ENCODE measurements at places on chromosomes 1 and 21. TPM values are rescaled to one million over a fixed set of nuclear protein-coding genes. Genes with fewer than 3 reads are reported as not detected.

DNA sequence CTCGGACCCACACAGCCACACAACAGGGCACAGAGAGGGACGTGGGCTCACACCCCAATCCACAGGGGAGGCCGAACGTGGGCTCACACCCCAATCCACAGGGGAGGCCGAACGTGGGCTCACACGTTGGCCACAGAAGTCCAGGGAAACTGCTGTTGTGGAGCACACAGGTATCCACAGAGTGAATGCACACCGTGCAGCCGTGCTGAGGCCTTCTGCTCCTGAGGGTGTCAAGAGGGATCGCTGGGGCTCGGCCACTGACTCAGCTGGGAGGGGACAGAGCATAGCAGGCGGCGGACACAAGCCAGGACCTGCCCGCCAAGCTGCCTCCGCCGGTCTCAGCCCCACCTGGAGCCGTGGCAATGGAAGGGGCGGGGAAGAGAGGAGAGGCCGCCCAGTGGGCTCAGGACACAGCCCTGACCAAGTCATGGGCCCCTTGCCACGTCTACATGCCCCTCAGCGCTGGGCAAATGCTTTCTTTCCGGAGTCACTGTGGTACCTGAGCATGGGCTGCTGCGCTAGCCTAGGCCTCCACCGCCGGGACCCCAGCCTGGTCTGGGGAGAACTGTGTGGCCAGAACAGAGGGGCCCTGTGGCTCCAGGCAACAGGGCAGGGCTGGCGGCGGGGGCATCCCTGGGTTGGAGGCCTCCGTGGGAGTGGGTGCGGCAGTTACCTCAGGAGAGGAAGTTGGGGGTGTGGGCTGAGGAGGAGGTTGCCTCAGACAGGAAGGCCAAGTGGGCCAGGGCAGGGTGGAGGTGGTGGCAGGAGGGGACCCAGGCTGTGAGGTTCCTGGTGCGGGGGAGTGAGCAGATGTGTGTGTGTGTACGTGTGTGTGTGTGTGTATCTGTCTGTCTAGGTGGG lies 1.2 kb downstream of the SYTL1 start:
- peak; percentile 40 for DNase-seq

DNA sequence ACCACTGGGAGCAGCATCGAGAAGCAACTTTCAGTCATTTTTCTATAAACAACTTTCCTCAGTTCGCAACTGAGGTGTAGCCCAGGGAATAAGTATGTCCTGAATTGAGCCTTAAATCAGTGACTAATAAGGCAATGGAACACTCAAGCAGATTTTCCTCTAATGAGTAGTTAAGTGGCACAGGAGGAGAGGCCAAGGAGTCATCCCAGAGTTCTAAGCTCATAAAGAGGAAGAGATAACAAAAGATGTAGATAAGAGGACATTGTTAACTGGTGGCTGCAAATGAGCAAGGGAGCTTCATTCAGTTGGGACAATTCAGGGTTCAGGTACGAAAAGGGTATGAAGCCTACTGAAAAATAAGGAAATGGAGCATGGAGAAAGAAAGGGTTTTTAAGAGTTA lies 64.5 kb downstream of the LRRC40 start:
- DNase-seq: no peak

DNA sequence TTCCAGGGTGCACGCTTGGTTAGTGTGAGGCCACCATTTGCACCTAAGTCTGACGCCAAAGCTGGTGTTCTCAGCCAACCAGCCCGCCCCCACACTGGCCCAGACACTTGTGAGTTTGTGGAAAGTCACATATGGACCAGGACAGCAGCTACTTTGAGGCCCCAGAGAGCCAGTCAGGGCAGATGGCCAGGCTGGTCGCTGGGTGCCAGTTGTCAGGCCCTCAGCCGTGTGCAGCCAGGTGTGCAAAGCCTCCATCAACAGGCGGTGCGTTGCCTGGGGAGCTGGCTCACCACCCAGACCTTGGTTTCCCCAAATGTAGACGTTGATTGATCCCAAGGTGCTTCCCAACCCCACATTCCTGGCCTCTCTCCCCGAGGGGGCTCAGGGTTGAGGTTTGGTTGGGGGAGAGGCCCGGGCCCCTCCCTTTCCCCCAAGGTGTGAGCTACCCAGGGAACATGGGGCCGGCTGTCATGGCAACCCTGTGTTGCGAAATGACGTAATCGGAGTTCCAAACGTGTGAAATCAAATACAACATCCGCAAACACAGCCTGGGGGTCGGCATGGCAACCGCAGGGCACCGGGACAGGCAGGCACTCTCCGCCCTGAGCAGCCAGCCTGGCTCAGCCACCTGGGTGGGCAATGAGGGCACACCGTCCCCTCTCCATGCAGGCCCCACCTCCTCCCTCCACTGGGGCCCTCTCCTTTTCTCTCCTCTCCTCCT lies 42.2 kb upstream of the WNT4 start:
- peak; percentile 20 for DNase-seq

GRCh38 chr1:80624682-80625081 lies 1176.1 kb upstream of the ADGRL2 start:
- no peak for DNase-seq

DNA sequence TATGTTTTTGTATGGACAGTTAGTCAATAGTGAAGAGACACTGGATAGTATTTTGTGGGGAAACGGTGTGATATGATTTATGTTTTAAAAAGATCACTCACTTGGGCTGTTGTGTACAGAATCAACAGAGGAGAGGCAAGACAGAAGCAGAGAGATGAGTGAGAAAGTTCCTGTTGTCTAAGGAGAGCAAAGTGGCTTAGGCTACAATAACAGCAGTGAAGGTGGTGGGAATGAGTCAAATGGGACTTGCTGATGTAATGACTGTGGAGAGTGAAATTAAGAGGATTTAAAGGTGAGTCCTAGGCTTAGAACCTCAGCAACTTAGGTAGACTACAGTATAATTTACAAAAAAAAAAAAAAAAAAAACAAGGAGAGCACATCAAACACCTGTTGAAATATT lies 169.2 kb upstream of the HP1BP3 start:
- no peak for DNase-seq

DNA sequence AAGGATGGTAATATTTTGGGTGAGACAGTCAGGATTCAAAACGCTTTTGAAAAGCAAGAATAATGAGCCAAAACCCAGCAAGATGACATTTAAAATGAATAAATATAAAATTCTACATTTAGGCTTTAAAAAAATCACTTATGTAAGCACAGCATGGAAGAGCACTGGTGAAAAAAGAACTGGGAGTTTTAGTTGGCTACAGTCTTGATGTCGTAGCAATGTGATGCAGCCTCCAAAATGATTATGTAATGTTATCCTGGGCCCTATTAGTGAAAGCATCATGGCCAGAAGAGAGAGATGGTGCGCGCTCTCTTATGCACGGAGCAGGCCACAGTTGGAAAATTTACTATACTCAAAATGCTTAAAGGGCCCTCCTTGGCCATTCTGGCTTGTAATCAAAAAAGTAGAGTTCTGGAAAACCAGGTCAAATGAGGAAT lies 5.1 kb downstream of the KCNJ9 start:
- DNase-seq: no peak

Gene SPOCD1
- 0.90 TPM for total RNA-seq

DNA sequence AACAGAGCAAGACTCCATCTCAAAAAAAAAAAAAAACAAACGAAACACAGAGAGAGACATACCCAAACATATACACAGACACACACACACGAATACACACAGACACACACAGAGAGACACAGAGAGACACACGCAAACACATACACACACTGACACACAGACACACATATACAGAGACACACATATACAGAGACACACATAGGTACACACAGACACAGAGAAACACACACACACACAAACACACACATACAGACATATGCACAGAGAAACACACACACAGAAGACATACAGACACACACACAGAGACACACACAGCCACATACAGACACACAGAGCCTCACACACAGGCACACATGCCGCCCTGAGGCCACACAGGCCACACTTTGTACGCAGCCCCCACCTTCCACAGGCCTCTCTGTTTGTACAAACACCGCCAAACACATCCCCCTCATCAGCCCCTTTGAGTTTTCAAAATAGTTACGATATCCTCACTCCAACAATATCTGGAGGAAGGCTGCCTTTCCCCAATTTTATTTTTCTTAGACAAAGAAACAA lies 57.5 kb upstream of the ABCG1 start:
- no peak for DNase-seq

GRCh38 chr1:30418939-30419720 lies 304.3 kb downstream of the MATN1 start:
- no peak for DNase-seq

GRCh38 chr1:197339106-197340060 lies 71.3 kb downstream of the CRB1 start:
- DNase-seq: no peak

DNA sequence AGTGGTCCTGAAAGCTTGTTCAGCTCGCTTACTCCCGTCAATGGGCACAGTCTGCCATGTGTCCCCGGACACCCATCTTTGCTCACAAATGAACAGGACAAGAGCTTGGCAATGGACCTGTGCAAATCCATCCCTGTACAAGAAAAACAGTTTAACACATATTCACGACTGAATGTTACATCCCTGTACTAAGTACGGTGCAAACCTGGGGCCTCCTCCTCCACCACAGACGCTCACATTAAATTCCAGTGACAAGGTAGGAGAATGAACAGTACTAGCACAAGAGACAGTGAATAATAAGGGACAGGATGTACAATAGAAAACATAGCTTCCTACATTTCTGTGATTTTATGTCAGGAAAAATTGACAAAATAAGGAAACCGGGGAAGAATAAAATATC lies 187.7 kb downstream of the ASTN1 start:
- no peak for DNase-seq

GRCh38 chr1:228852024-228852423 lies 116.7 kb downstream of the RHOU start:
- DNase-seq: no peak

DNA sequence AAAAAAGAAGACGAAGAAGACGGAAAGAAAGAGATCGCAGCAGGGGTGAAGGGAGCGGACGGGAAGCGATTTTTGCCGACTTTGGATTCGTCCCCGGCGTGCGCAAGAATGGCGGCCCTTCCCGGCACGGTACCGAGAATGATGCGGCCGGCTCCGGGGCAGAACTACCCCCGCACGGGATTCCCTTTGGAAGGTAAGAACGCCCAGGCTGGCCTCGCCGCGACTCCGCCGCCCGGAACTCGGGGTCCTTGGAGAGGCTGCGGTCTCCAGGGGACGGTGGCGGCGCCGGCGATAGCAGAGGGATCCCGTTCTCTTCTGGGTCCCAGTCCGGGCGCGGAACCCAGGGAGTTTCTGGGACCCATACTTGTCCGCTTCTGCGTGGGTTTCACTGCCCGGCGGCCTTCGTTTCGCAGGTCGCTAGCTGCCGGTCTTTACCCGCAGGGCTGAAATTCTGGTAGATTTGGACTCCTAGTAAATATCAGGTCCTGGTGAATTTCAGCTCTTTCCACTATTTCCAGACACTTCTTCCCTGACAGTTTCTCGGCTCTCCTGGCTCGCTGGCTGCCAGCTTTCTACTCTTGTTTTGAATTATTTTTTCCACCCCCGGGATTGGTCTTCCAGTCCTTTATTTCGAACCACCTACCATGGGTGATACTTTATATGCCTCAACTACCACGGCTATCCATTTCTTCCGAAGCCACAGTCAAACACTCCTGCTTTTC lies 1.0 kb downstream of the PAX7 start:
- DNase-seq: no peak

Gene GBP1
- 68.6 TPM for total RNA-seq

DNA sequence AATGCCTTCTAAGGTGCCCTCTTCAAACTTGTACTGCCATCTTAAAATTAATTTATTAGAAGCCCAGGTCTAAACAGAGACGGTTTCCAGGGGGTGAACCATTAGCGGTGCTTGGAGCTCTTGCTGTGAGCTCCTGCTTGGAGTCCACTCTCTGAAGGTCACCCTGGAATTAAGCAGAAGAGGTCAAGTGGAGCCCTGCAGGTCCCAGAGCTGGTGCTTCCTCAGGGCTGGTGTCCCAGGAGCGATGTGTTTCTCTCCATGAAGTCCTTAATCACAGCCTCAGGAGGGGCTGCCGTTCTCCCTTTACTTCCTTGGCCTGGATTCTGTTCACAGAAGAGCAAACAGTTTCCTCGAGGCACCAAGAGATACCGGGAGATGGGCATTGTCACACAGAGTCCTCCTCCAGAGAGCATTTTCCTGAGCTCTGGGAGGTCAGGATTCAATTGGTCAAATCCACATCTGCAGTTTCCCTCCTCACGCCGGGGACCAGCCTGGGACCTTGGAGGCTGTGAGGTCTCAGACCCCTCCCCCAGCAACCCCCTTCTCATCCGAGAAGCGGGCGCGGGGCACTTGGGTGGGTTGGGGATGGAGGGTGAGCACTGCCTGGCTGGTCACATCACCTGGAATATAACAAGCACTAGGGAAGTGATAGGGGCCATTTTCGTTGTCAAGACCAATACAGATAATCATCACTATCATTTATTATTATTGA lies 310.4 kb downstream of the AJAP1 start:
- no peak for DNase-seq

Gene NEK2
- total RNA-seq: 13.1 TPM

Gene CREB3L4
- 8.7 TPM for total RNA-seq

DNA sequence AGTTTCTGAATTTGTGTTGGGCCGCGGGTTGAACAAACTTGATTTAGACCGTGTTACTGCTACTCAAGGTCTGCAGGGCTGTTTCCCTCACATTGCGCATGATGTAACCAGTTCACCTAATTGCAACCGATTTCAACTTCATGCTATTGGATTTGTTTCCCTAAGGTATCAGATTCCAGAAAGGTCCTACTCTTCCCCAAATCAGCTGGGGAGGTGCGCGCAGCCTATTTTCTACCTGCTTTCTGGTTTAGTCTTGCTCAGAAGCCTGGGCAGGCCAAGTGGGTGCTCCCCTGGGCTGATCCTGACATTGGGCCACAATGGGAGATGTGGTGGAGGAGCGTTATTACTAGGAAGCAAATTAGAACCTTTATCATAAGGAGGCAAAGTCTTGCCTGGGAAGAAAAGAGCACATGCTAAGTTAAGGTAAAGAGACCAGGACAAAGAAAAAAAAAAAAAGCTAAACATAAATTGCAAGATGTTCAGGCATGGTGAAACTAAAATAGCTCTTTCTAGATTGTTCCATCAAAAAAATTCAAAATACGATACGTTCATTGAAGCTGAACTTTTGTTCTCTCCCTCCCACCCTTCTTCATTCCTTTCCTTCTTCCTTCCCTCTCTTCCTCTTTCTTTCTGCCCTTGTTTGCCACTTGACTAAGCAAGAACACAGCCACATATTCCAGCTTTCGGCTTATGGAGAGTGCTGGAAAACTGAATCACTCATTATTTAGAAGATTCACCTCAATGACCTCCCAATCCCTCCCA lies 28.8 kb upstream of the TARBP1 start:
- no peak for DNase-seq

Gene GIPC2
- 4.4 TPM for total RNA-seq

- no peak for DNase-seq
Measured at GRCh38 chr1:52159033-52159789, 17.3 kb downstream of the ZFYVE9 start.
